Nephron progenitor cell (in vitro differentiated cells): ENCODE measurements at places on chromosomes 5 and 9.

GRCh38 chr9:99181206-99181605 is 40.5 kb downstream of the ALG2 start:
- DNase-seq, result no peak

GRCh38 chr5:89308606-89309040 is 425.6 kb upstream of the MEF2C start:
- no peak for DNase-seq

DNA sequence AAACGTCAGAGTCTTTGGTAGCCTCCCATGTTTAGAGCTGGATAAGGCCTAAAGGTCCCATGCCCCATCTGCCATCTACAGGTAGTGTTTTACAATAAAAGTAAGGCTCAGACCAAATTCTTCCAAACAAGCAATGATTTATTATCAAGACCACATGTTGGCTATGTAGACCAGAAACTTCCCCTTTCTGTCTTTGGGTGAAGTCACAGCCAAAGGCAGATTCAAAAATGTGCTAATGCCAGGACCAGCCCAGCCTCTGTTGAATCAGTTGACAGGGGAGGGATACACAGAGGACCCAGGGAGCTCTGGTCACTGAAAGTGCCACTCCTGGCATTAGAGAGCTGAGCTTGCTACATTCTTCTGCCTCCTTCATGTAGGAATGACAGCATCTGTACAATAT is 360.8 kb downstream of the NTRK2 start:
- no peak for DNase-seq

- DNase-seq, result no peak
Measured at GRCh38 chr5:168353216-168353957, 61.9 kb downstream of the WWC1 start.

DNA sequence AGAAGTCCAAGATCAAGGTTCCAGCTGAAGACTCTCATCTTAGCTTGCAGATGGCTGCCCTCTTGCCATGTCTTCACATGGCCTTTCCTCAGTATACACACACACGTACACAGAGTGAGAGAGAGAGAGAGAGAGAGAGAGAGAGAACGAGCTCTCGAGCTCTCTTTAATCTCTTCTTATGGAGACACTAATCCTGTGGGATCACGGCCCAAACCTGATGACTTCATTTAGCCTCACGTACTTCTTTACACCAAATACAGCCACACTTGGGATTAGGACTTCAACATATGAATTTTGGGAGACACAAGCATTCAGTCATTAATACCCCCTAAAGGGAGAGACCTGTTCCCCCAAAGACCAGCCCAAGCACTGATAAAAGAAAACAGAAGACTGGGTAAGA is 42.8 kb downstream of the SIL1 start:
- DNase-seq, result no peak

GRCh38 chr9:134215699-134216448 is 51.5 kb upstream of the RNU6ATAC start:
- no peak for DNase-seq

DNA sequence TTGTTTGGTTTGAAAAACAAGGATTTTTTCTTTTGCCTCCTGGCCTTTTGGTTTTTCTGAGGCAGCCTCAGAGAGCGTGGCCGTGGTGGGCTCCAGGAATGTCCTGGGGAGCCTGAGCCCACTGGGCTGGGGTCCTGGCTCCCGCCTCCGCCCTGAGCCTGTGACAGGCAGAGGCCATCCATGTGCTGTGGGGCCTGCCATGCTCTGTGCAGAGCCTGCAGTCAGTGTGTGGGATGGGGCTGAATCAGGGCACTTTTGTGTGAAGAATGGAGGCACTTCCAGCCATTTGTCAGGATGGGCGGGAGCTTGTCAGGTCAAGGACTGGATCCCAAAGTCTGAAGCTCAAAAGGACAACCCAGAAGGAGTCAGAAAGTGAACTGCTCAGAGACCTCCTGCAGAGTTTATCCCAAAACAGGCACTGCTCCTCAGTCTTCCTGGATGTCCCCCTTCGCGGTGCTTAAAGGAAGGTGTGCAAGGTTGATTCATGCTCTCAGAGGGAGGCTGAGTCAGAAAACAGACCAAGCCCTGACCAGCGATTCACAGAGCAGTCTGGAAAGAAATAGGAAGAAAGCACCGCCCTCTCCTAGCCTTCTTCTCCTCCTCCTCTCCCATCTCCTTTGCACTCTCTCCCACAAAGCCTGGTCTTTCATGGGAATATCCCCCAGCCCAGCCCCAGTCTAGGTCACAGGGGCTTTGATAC is 53.2 kb downstream of the MVB12B start:
- DNase-seq, result no peak

DNA sequence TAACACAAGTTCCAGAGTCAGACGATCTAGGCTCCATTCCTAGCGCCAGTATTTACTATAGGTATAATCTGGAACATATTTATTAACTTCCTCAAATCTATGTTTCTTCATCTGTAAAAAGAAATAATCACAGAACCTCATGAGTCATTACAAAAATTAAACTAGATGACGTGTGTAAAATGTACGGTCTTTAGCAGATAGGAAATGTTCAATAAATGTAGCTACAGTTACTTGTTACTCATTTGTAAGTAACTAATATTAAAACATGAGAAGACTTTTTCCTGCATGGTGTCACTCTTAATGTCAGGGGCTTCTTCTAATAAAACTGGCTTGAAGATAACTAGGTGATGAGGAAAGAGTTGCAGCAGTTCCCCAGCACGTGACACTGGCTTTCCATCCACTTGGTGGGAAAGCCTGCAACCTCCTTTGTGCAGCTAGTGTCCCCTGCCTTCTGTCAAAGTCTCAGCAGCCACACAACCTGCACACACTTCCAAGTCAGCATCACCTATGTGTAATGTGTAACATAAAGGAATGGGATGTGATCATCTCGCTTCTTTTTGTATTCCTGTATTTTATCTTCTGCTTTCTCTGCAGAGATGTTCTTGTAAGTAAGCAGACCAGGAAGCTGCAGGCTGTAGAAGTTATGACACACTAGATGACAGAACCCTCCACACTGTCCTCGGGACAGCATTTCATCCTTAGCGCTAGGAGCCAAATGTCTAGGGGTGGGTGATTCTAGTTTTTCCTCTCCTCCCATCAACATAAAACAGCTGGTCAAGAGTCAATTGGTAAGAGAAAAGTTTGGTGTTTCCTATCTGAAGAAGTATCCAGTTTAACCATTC is 1.8 kb upstream of the JAKMIP2 start:
- DNase-seq, result no peak

GRCh38 chr9:37486616-37487548 is 1.1 kb downstream of the POLR1E start:
- DNase-seq, result no peak

DNA sequence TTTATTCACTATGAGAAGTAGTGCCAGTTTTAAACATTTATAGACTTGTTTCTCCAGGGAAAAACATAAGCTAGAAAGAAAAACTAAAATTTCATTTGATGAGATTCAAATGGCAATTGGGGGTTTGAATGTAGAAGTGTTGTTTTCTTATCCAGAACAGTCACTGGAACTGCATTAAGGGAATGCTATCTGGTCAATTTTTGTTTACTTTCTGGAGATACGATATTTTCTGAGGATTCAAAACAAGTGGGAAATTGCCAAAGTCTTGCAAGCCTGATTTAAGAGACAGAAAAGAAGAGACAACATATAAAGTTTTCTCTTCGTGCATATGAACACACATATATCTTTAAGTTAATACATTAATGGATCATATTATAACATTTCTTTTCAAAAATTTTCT is 118.4 kb downstream of the NXNL2 start:
- DNase-seq, result no peak

DNA sequence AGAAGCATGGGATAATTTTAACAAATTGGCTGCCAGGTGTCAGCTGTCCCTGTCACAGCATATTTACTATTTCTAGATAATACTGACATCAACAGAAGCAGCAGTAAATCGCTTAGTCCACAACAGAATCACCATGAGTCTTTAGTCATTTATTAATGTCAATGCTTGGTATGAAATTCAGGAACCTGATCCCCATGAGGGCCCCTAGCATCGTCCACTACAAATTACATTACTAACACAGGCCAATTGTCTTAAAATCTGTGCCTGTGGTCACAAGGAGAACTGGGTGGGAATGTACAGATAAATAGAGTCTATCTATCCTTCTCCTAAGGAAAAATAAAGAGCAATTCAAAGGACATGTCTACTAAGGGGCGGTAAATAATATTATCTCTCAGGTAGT is 76.1 kb downstream of the TSSK1B start:
- DNase-seq, result no peak

GRCh38 chr5:15117688-15118087 is 246.1 kb upstream of the ANKH start:
- DNase-seq, result no peak

GRCh38 chr9:89655990-89656657 is 51.3 kb downstream of the GADD45G start:
- no peak for DNase-seq

- no peak for DNase-seq
Measured at GRCh38 chr5:172585114-172585513, 55.9 kb upstream of the NEURL1B start.

DNA sequence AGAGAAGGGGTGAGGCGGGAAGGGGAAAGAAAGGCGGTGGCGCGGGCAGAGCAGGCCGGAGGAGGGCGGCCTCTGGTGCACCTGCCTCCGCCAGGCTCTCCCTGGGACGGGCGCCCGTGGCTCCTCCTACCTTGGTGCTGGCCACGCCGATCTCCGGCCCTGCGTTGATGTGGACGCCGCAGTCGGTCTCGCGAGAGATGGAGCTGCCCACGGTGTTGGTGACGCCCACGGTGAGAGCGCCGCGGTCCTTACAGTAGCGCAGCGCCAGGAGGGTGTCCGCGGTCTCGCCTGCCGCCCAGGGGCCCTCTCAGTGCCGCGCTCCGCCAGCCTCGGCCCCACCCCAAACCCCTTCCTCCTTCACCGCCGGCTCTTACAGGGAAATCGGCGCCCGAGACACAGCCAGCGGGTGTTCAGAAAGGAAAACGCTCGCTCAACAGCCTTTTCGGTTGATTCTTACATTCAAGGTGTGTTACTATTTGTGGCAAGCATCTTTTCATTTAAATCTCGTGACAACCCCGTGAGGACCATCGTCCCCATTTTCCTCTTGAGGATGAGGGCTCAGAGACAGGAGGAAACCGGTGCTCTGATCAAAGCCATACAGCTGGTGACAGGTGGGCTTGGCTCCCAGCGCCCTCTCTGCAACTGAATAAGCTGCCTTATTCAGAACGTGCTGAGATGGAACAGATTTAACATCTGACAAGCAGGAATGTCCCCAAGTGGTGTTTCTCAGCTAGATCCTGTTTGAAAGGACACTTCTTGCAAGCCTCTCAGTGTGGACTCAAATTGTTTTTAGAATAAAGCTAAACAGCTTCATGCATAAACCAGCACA is 22.0 kb upstream of the MAPK9 start:
- DNase-seq, result no peak

- DNase-seq, result peak; percentile 70
Measured at GRCh38 chr5:43041669-43042175, 1.6 kb upstream of the ANXA2R start.

- no peak for DNase-seq
Measured at GRCh38 chr5:145157841-145158240, 677.3 kb downstream of the PRELID2 start.

- no peak for DNase-seq
Measured at GRCh38 chr5:51731421-51732029, 348.3 kb downstream of the ISL1 start.

- DNase-seq, result no peak
Measured at GRCh38 chr5:139236479-139236878, 38.3 kb upstream of the SIL1 start.

- no peak for DNase-seq
Measured at GRCh38 chr5:28574606-28575005, 1536.2 kb upstream of the CDH9 start.

- DNase-seq, result no peak
Measured at GRCh38 chr9:107161338-107161737, 121.7 kb upstream of the RAD23B start.

GRCh38 chr5:105392710-105393149 is 1830.1 kb upstream of the NUDT12 start:
- DNase-seq, result no peak

DNA sequence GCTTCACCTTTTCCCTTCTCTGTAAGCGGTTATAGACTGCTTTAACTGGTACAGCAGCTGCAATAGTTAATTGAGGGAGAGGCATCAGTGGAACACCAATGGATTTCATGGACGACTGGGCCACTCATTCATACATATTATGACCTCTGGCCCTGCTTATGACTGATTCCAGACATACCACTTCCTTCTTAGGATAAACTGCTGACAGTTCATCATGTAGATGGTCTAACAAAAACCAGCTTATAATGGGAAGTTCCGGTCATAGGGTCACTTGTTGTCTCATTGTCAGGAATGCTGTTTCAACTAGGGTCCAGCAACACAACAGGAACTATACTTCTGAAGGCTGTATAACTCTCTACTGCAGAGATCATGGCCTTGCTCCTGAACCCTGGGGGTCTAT is 265.2 kb upstream of the RASA1 start:
- DNase-seq, result no peak

DNA sequence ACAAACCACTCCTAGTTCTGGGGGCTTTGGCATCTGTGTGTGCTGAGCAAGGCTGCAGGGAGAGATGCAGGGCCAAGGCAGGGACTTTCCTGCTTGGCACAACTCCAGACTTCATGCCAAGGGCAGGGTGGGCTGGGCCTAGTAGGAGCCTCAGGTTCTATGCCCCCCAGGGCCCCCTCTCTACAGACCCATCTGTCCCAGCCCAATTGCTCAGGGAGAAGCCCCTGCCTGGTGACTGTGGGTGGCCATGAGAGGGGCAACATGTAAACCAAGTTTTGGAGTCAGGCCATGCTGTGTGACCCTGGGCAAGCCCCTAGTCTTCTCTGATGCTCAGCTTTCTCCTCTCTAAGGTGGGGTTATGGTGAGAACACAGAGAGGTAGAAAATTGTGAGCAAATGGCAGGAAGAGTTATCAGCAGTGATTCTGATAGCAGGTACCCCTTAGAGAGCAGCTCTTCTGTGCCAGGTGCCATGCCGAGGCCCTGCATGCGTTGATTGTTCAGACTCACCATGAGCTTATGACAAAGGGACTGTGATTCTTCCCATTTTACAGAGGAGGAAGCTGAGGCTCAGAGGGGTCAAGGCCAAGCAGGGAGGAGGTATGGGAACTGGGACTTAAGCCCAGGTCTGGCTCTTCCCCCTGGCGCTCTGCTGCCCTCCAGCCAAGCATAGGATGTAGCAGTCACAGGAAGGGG is 5.2 kb downstream of the OLFML2A start:
- no peak for DNase-seq

DNA sequence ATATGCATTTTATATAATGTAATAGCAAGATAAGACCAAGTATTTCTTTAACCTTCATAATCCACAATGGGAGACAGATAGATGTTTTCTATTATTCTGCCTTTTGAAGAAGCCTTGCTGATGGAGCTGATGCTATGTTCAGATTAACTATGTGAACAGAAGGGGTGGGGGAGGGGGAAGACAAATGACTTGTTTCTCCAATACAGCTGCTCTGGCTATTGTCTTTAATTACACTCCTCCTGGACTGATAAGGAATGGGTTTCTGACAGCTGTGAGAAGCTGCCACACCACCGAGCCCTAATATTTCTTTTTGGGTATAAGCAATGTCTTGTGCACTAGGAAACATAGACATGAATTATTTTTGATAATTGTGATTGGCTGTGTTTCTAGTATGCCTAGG is 62.0 kb downstream of the CAVIN4 start:
- DNase-seq, result no peak
